ENCODE measurements at places on chromosomes 1 and 21.
A peak's percentile ranks its signal among the peaks of the same experiment; 100 is the strongest.

- DNase-seq: no peak
Measured at GRCh38 chr1:19819701-19820100, 4.6 kb upstream of the RNF186 start.

GRCh38 chr1:63663301-63663700 lies 70.1 kb downstream of the PGM1 start:
- no peak for DNase-seq

DNA sequence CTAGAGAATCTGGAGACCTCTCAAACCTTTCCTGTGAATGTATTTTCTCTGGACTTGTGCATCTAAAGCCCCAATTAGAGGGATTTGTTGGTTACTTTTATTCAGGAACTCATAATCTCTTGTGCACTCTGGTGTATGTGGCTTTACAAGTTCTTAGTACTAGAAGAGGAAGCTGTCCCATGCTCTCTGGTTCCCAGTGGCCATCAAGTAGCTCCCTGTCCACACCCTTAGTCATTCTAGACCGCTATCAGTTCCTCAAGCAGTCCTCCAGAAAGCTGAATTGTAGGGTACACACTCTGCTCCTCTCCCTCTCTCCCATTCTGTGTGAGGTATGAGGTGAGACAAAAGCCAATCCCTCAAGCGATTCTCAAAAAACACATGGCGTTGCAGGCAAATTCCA lies 470.3 kb downstream of the PTPRC start:
- DNase-seq: no peak

GRCh38 chr1:66292944-66293343 lies 241.0 kb upstream of the SGIP1 start:
- DNase-seq: peak; percentile 43

DNA sequence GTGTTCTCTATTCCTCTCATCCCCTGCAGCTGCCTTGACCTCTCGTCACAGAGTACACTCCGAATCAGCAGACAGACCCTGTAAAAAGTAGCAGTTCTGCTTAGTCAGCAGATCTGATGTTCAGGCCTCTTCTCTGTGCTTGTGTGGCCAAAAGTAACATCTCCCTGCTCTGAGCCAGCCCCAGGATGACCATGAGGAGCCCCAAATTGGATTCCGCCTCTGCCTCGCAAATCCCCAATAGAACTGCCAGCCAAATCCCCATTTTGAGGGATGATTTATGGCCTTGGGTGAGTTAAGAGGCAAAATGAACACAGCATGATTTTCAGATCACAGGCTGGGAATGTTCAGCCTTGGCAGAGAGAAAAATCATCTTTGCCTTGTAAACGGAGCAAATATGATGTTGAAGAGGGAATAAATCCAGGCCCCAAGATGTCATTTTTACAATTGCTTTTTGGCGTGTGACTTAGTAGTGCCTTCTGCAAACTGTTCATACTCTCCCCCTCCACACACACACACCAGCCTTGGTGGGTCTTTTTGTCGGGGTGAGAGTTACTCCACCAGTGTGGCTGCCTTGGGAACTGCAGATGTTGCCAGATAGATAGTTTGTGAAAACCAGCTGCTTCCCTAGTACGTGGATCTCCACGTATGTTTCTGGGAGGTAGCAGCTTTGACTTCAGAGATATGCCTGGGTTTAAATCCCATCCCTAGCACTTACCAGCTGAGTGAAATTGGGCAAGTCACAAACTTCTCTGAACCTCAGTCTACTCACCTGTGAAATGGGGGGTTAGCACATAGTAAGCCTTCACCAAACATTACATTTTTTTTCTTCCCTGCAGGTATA lies 77.8 kb downstream of the MAN1C1 start:
- DNase-seq: no peak

- DNase-seq: no peak
Measured at GRCh38 chr21:33202464-33203363, 27.0 kb upstream of the IFNAR2 start.
